ENCODE measurements at places on chromosomes 5 and 9. TPM values are rescaled to one million over a fixed set of nuclear protein-coding genes. Genes with fewer than 3 reads are reported as not detected.

GRCh38 chr9:557601-558201 is 283.8 kb upstream of the DMRT1 start:
- DNase-seq, result no peak

DNA sequence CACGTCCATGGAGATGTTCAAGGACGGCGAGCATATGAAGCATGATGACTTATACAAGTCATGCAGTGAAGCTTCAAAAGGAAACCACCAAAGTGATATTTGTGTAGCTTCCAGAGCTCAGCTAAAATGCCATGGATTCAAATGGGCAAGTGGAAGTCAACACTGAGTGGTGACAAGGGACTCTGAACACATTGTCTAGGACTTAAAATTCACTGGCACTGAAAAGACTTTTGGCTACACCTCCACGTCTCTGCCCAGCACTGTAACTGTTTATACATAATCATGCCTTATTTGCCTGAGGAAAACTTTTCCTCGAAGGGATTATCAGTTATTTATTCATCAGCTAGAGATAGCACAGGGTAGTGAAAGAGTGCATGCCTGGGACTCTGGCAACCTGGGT is 15.2 kb downstream of the CTXN3 start:
- no peak for DNase-seq

LIX1 gene
- not detected for total RNA-seq

SAP30L gene
- total RNA-seq, result 35.3 TPM

ZNF618 gene
- not detected for total RNA-seq

Data from Karpas-422 (cell line).